Fibroblast of lung (primary cell): ENCODE measurements at places on chromosomes 1 and 21. TPM values are rescaled to one million over a fixed set of nuclear protein-coding genes. Genes with fewer than 3 reads are reported as not detected.

DNA sequence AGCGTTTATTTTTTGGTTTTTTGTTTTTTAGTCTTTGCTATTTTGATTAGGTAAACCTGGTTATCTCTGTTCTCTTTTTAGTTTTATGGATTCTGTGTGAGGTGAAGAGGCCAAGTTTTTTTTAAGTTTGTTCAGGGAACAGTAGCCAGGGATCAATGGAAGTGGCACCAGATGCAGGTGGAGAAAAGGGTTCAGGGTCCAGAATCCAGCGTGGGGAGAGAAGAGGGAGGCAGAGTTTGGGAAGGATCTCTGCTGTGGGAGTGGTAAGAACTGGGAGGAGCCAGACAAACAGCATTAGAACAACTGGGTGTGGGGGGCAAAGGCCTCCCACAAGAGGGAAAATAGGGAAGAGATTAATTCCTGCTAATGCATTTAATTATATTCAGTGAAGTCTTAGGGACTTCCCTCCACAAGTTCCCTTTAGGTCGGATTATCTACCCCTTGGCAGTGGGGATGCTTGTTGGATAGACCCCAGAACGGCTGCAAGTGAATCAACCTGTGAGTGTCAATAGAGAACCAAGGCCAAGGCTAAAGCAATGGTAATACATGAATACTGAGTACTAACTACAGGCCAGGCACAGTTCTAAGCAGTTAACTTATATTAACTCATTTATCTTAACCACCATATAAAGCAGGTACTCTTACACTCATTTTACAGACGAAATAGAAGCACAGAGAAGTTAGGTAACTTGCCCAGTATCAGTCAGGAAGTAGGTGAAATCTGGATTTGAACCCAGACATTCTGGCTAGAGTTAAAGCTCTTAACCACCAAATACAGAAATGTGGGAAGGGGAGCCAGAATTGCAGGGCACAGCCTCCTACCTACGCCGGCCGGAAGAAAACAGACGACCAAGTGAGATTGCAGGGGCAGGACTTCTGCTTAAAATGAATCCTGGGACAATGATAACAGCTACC lies 498 bp downstream of the GNAT2 start:
- no peaks in the 10 kb centered on the region for H3K36me3 ChIP-seq
- peaks cover 22% of the 10 kb centered on the region for H3K4me1 ChIP-seq
- H3K27me3 ChIP-seq = no peaks in the 10 kb centered on the region
- H3K4me3 ChIP-seq = peak overlapping the region; percentile 85
- H3K27ac ChIP-seq = peak overlapping the region; percentile 96
- no peak for DNase-seq

Gene SNX7
- total RNA-seq = 39.0 and 48.6 TPM in 2 replicates

- H3K27me3 ChIP-seq = no peaks in the 10 kb centered on the region
- DNase-seq = no peak
- H3K4me1 ChIP-seq = no peaks in the 10 kb centered on the region
Observed at GRCh38 chr21:43352154-43352537, 74.8 kb downstream of the SIK1 start.

Gene SUSD4
- under 0.01 TPM in 1 of 2 replicates, not detected in the other for total RNA-seq

DNA sequence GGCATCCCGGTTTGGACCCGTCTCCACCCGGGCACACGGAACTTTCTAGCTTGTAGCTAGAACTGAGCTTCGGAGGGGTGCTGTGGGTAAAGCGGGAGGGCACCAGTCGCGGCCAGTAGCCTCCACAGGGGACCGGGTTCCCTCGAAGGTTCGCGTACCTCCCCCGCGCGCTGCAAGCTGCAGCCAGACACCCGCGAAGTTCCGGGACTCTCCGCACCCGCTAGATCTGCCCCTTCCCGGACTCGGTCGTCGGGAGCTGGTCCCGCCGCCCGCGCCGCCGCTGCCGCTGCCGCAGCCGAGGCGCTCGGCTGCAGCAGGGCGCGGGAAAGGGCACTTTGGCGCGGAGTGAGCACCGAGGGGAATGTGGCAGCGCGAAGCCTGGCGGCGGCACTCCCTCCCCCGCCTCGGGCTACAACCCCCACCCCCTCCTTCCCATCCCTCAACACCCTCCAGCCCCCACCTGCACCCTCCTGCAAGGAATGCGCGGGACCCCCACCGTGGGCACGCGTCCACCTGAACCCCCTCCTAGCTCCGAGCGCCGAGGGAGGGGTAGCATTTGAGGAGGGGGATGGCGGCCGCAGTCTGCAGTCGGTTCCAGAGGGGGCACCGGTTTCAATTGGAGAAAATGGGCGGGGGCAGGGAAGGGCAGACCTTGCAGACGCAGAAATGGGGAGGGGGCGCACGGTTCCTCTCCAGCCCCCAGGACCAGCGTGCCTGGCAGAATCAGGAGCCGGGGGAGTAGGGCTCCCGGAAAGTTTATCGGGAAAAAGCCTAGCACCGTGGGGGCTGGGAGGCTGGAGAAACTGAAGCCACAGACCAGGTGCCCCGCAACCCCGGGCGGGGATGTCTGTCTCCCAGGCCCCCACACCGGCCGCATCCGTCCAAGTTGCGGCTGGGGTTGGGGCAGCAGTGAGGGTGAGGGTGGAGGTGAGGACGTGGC lies 968 bp downstream of the CSMD2 start:
- peak overlapping the region; percentile 57 for H3K27ac ChIP-seq
- H3K27me3 ChIP-seq = peaks cover 2% of the 10 kb centered on the region
- H3K4me1 ChIP-seq = peaks cover 5% of the 10 kb centered on the region

DNA sequence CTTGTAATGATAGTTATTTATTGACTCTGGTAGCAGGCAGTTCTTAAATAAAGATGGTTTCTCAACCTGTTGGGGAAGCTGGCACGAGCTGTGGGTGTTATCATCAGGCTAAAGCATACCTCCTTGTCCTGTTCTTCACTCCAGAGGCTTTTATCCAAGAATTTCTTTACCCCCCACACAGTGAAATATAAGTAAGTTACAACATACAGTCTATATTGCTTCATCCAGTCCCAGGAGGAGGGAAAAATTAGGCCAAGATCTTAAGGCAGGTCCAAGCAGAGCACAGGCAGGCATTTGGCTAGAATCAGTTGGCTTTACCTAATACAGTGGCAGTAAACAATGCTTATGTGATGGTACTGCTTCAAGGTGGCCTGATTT lies 6.3 kb downstream of the TMEM81 start:
- no peaks in the 10 kb centered on the region for H3K4me1 ChIP-seq
- no peaks in the 10 kb centered on the region for H3K27me3 ChIP-seq
- no peak overlapping the region for H3K4me3 ChIP-seq

GRCh38 chr1:12153181-12153785 lies 13.5 kb upstream of the TNFRSF1B start:
- H3K4me3 ChIP-seq = no peak overlapping the region
- peak overlapping the region; percentile 67 for H3K27ac ChIP-seq
- H3K4me1 ChIP-seq = peaks cover 13% of the 10 kb centered on the region
- no peaks in the 10 kb centered on the region for H3K27me3 ChIP-seq
- no peaks in the 10 kb centered on the region for H3K36me3 ChIP-seq

Gene MAEL
- not detected in 2 replicates for total RNA-seq

DNA sequence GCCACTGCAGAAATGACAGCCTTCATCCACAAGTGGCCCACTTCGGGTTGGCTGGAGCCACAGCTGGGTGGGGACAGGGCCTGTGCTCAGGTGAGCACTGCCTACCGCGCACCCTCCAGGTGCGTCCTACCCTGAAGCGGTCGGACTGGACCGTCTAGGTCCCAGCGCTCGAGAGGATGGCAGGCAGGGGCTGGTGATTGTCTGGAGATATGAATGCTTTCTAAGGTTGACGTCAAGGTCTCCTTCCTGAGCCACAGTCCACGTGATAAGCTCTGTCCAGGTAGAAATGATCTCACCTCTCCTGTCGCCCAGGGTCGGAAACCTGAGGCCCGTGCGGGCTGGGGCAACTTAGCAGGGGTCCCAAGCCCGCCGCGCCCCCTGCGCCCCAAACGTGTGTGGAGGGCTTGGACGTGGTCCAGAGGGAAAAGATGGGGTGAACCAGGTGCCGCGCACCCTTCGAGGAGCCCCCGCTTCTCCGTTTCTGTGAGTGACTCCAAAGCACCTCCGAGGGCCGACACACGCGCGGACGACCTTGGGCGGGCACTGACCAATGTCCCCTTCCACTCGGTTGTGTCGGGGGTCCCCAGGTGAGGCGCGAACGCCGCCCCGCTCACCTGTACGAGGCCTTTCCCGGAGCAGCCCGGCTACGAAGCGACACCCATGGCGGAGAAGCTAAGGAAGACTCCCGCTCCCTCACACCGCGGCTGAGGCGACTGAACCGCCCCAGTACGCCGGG lies 853 bp upstream of the DOP1B start:
- H3K27ac ChIP-seq = peak overlapping the region; percentile 34
- peaks cover 2% of the 10 kb centered on the region for H3K36me3 ChIP-seq
- DNase-seq = no peak
- no peaks in the 10 kb centered on the region for H3K27me3 ChIP-seq
- peaks cover 5% of the 10 kb centered on the region for H3K4me1 ChIP-seq

- no peaks in the 10 kb centered on the region for H3K36me3 ChIP-seq
- no peaks in the 10 kb centered on the region for H3K27me3 ChIP-seq
- no peaks in the 10 kb centered on the region for H3K4me1 ChIP-seq
- H3K27ac ChIP-seq = no peak overlapping the region
Observed at GRCh38 chr21:26617176-26617575, 44.1 kb upstream of the CYYR1 start.

DNA sequence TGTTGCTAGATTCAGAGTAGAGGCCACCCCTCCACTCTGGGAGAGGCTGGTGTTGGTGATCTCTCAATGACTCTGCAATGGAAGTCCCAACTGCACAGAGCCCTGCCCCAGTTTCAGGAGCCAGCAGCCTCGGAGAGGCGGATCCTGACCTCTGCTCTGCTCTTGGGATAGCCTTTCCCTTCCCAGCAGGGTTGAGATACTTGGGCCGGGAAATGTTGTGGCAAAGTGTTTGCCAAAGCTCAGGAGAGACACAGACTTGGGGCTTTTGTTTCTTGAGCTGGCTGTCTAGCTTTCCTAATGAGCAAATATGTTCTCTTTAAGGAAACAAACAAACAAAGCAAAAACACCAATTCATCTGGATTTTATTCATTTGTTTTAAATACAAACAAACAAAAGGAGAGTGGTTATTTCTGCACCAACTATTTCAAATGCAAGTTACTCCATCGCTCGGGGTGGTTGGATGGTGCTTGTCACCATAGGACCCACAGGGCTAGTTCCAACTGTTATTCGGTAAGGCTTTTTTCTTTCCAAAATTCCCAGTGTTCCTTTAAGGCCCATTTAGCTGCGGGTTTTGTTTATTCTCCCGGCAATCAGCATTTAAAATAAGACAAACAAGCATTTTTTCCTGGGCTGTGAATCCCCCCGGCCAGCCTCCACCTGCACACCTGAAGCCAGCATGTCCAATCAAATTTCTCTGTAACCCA lies 193.9 kb upstream of the LMO4 start:
- peaks cover 2% of the 10 kb centered on the region for H3K27me3 ChIP-seq
- peaks cover 5% of the 10 kb centered on the region for H3K4me1 ChIP-seq
- H3K4me3 ChIP-seq = no peak overlapping the region
- H3K27ac ChIP-seq = no peak overlapping the region

Gene LHX4
- total RNA-seq = under 0.01 and 0.33 TPM in 2 replicates

DNA sequence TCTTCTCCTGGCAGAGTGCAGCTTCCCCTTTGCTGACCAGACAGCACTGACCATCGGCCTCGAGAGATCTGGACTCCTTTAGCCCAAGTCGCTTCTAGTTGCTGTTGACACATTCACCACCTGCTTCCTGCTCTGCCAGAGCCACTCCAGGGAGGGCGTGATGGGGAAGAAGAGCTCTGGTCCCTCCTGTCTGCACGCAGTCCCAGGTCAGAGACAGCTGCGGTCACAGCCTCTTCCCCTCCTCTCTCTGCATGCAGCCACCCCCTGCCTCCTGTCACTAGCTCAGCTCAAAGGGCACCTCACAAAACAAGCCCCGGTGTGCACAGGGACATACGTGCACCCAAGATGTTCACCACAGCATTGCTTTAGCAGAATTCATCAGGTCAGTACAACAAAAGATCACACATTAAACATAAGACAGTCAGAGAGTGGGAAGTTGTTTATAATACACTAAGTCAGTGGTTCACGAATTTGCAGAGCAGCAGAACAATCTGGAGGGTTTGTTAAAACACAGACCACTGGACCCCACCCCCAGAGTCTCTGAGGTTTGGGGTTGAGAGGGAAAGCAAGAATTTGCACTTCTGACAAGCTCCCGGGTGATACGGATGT lies 132.9 kb downstream of the SYF2 start:
- no peaks in the 10 kb centered on the region for H3K4me1 ChIP-seq
- H3K4me3 ChIP-seq = no peak overlapping the region
- peaks cover 4% of the 10 kb centered on the region for H3K27me3 ChIP-seq
- no peak overlapping the region for H3K27ac ChIP-seq

DNA sequence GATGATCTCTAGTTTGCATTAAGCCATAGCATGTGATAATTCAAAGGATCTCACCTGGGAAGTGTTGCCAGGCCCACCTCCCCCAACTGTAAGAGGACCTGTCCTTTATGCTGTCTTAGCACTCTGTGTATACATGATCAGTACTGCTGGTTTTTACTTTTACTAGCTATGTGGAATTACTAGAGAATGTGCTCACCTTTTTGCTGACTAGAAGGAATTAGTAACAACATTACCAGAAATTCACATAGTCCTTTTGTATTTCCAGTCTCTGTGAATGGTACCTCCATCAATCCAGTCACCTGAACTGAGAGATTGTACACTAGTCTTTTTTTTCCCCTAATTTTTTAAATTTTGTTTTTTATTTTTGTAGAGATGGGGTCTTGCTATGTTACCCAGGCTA lies 46.6 kb downstream of the EEIG2 start:
- H3K4me1 ChIP-seq = no peaks in the 10 kb centered on the region
- H3K36me3 ChIP-seq = no peaks in the 10 kb centered on the region
- no peak overlapping the region for H3K27ac ChIP-seq

Gene NBPF6
- total RNA-seq = not detected in 2 replicates

Gene CD247
- not detected in 2 replicates for total RNA-seq

Gene S100A12
- total RNA-seq = not detected in 2 replicates

DNA sequence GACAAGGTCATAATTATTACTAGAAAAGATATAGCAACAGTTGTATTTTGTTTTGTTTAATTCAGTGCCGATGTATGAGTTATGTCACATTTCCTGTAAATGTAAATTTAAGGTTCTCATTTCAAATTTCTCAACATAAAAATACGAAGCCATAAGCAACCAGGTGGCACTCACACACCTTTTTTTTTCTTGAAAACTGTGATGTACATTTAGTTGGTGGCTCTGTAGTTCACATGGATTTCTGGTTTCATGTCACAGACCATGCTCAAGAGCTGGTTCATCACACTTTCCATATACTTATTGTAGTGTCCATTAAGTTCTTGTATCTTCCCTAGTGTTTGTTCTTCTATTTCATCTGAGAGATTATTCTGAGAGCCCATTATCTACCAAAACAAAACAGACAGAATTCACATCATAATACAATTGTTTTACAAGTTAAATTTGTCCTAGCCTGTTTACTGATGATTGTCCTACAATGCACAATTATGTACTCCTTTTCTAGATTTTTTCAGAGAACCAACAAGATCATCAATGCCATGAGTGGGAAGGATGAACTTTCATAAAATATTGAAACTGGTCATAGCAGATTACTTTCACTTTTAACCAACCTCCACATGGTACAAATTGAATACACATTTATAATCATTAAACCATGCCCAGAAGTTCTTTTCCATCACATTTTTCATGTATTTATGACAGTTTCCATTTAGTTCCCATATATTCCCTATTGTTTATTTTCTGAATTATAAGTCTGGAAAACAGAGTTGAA lies 17.1 kb downstream of the ATP6V1G3 start:
- no peaks in the 10 kb centered on the region for H3K36me3 ChIP-seq
- H3K4me3 ChIP-seq = no peak overlapping the region
- H3K27ac ChIP-seq = no peak overlapping the region
- DNase-seq = no peak

Gene AGO4
- total RNA-seq = 20.8 and 25.6 TPM in 2 replicates
